NCI-H1092 (cell line): ENCODE measurements at places on chromosomes 7 and 10.

DNA sequence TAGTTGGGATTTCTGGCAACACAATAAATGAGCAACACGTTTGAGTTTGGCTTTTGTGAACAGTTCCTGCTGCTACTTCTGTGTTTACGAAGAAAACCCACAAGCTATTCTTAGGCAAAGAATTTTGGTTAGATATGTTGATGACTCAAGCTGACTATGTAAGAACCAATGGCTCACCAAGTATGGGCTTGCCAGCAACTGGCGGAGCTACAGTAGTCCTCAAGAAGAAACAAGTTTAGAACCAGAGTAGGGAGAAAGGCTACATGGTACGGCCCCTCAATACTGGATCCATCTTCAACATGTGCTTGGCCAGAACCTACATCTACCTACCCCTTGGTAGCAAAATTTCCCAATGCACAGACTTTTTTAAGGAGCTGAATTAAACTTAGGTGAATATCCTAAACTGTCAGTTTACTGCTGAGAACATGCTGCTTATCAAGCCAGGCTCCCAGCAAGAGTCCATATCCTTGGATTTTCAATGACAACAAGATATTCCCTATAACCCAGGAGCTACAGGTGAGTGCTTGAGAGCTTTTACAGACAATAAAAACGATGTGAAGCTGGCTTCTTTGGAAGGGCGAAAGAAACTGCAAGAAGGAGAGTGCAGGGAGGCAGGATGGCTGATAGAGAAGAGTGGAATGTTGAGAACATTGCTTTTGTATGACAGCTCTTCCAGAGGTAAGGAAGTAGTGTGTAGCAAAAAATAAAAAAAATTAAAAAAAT is 74.3 kb upstream of the ASAH2 start:
- DNase-seq = no peak

DNA sequence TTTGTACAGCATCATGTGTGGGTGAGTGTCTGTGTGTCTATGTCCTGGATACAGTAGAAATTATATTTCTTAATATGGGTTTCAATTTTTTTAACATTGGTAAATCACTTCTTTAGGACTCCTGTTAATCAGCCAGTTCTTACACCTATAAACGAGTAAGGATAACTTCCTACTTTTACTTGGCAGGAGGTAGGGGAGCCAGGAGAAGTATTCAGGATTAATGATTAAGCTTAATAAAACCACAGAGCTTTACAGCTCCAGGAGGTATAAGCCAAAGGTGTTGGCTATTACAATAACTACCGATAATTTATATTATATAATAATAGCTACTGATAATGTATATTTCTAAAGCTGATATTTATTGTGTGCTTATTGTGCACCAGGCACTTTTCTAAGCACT is 1.7 kb upstream of the FAM3C start:
- DNase-seq = no peak

DNA sequence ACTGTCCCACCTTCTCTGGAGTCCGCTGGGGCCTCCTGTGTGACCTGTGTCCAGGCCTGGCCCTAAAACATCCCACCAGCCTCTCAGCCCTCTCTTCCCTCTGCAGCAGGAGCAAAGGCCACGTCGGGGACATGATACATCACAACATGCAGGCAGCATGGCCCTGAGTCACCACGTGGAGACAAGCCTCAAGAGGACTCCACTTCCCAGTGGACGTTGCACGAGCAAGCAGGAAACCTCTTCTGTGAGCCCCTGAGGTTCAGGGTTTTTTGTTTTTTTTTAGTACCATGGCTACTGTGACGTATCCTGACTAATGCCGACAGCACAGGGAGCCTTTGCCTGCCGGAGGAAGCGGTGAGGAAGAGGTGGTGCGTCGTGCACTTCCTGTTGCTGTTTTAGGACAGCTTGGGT is 165.9 kb downstream of the DNAJB6 start:
- no peak for DNase-seq

GRCh38 chr10:117967149-117967650 is 79.5 kb downstream of the RAB11FIP2 start:
- no peak for DNase-seq

DNA sequence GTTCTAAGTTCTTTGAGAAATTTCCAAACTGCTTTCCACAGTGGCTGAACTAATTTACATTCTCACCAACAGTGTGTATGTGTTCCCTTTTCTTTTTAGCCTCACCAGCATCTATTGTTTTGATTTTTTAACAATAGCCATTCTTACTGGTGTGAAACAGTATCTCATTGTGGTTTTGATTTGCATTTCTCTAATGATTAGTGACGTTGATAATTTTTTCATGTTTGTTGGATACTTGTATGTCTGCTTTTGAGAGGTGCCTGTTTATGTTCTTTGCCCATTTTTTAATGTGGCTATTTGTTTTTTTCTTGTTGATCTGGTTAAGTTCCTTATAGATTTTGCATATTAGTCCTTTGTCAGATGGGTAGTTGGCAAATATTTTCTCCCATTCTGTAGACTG is 191.4 kb downstream of the AGMO start:
- no peak for DNase-seq
